Colonic mucosa (tissue), 4 donors: ENCODE measurements at places on chromosomes 4 and X. TPM values are rescaled to one million over a fixed set of nuclear protein-coding genes. Genes with fewer than 3 reads are reported as not detected.

- DNase-seq = no peak
Measured at GRCh38 chr4:7294176-7294756, 101.9 kb downstream of the SORCS2 start.

GRCh38 chr4:86220121-86220520, 139.7 kb downstream of the MAPK10 start:
- no peak for DNase-seq

DNA sequence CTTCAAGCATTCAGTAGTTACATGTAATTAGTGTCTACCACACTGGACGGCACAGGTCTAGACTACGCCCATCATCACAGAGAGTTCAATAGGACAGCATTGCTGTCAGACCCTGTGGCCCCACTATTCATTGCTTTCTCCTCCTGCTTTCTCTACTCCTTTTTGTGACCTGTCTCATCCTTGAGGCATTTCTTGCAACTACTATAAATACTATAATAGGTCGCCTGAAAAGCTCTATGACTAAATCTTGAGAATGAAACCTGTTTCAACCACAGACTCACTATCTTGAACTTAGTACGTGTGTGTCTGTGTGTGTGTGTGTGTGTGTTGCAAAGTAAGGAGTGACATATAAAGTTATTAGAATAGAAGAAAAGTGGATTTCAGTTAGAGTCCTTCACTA, 252.9 kb upstream of the KLF3 start:
- no peak for DNase-seq

GRCh38 chrX:52988985-52989917, 30.9 kb upstream of the FAM156A start:
- peak; percentile 7 for DNase-seq

Gene BMP3
- 33.4 TPM for total RNA-seq

Gene PLP1
- total RNA-seq = 4.0 TPM
